ENCODE measurements at places on chromosomes 1 and 21. TPM values are rescaled to one million over a fixed set of nuclear protein-coding genes. Genes with fewer than 3 reads are reported as not detected.

GRCh38 chr1:68100571-68100970, 50.1 kb upstream of the DIRAS3 start:
- DNase-seq, result no peak

GRCh38 chr1:25198663-25199252, 33.5 kb downstream of the SYF2 start:
- DNase-seq, result peak; percentile 25

The LTN1 gene
- 46.9 TPM for total RNA-seq

The KRTAP7-1 gene
- total RNA-seq, result not detected

DNA sequence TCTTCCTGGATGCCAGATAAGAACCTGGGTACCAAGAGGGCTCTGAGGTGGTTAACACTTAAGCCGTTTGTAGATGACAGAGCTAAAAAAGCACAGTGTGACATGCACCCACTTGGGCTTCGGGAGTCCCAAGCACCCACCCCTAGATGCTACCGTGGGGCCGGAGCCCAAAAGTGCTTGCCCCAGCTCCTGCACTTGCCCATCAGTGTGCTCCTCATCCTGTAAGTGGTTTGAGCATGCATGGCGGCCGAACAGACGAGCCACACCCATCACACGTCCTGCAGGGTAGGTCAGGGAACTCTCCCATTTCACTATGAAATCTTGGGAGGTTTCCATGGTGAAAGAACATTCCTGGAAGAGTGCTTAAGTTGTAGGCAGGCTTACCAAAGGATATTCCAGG, 158.9 kb upstream of the TNR start:
- DNase-seq, result no peak

The AKR7A3 gene
- total RNA-seq, result 0.74 TPM

GRCh38 chr1:53380296-53380695, 52.4 kb upstream of the LRP8 start:
- DNase-seq, result no peak

- DNase-seq, result no peak
Observed at GRCh38 chr1:67816095-67816475, 17.2 kb downstream of the GNG12 start.

DNA sequence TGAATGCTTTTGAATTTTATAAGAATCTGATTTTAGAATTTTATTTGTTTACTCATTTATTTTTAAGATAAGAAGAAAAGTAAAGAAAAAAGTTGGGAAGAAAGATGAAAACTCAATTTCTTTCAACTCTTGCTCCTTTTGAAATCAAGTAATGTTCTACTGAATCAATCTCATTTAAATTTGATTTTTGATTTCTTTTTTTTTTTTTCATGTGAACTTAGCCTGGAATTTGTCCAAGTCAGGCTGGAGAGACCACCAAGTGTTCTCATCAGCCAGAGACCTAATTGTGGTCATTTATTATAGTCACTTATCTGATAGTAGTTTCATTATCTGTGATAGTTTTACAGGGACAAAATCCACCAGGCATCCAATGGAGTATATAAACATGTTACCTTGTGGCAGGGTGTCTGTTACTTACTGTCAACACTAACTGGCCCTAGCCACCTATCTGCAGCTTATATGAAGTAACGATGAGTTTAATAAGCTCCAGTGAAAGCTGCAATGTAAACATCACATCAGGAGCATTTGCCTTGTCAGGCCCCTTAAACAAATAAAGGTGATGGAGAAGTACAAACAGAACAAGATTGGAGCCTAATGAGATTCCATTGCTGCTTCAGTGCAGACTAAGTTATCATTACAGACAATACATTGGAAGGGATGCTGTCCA, 39.2 kb downstream of the HLX start:
- no peak for DNase-seq

GRCh38 chr1:186155594-186155993, 219.5 kb downstream of the TPR start:
- DNase-seq, result no peak

GRCh38 chr1:50940291-50940690, 19.8 kb downstream of the FAF1 start:
- no peak for DNase-seq

GRCh38 chr21:45470087-45470515, 65.1 kb downstream of the COL18A1 start:
- DNase-seq, result no peak

DNA sequence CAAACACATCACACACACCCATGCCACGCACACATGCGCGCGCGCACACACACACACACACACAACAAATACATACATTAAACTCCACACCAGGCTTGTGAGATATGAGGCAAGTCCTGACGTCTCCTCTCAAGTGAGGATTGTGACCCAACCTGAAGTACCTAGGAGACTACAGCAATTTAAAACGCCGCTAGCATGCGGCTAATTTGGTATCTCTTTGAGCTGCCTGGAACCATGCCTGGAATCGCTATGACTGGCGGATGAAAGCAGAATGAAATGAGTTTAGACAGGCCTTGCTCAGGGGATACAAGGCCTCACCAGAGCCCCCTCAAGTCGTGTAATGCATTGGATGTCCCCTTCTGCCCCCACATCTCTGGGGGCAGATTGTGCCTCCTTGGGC, 1.6 kb upstream of the RAB7B start:
- DNase-seq, result peak; percentile 31

DNA sequence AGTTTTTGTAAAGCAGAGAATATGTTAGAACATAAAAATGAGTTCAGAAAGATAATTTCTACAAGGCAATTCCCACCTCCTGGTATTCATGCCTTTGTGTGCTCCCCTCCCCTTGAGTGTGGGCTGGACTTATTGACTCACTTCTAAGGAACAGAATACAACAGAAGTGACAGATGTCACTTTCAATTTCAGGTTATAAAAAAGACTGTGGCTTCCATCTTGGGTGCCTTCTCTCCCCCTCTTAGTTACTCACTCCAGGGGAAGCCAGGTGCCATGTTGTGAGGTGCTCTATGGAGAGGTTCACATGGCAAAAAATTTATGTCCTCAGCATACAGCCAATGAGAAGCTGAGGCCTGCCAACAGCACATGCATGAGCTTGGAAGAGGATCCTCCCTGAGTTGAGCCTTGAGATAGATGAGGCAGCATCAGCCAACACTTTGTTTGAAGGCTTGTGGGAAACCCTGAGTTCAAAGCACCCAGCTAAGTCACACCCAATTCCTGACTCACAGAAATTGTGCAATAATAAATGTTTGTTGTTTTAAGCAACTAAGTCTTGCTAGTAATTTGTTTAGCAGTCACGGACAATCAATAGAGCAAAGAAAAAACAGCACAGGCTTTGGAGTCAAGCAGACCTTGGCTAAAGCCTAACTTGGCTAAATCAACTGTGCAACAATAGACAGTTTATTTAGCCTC, 73.5 kb upstream of the NGF start:
- DNase-seq, result peak; percentile 55

- DNase-seq, result no peak
Observed at GRCh38 chr1:158691907-158692306, 5.4 kb upstream of the SPTA1 start.

DNA sequence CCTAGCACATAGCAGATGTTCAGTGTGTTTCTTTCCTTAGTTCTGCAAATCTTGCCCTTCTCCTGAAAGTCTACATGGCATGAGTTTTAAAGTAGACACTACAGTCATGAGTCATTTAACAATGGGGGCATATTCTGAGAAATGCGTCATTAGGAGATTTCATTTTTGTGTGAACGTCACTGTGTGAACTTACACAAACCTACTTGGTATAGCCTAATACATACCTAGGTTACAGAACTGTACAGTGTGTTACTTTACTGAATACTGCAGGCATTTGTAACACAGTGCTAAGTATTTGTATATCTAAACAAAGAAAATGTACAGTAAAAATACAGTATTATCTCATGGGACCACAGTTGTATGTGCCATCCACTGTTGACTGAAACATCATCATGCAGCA, 10.0 kb downstream of the TTF2 start:
- no peak for DNase-seq
